ENCODE measurements at places on chromosomes 7 and 10. TPM values are rescaled to one million over a fixed set of nuclear protein-coding genes. Genes with fewer than 3 reads are reported as not detected.

The IFIT1 gene
- total RNA-seq: 3.4 TPM

The SLC13A4 gene
- not detected for total RNA-seq

GRCh38 chr7:132381742-132382472 is 194.4 kb downstream of the PLXNA4 start:
- DNase-seq: peak; percentile 56

GRCh38 chr10:31318382-31318853 is 598 bp upstream of the ZEB1 start:
- DNase-seq: peak; percentile 50

GRCh38 chr7:154628556-154628955 is 374.4 kb downstream of the PAXIP1 start:
- DNase-seq: no peak

DNA sequence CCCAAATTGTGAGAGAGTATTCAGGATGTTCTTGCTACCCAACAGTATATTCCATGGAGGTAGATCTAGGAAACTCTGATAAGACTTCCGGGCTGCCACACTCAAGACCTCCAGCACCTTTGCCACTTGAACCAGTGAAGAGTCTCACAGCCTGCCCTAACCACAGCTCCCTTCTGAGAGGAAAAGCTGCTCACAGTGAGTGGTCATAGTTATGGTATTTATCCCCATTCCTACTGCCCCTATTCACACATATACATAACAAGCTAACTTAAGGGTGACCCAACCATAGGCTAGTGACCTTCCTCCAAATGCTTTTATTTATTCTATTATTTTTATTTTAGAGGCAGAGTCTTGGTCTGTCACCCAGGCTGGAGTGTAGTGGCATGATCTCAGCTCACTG is 156.3 kb downstream of the PTEN start:
- DNase-seq: no peak

The ELFN1 gene
- total RNA-seq: 0.23 TPM

The AEBP1 gene
- total RNA-seq: 78.4 TPM

GRCh38 chr7:104956753-104957450 is 57.1 kb upstream of the KMT2E start:
- peak; percentile 81 for DNase-seq

- DNase-seq: no peak
Measured at GRCh38 chr10:99403674-99404073, 26.8 kb downstream of the GOT1 start.

DNA sequence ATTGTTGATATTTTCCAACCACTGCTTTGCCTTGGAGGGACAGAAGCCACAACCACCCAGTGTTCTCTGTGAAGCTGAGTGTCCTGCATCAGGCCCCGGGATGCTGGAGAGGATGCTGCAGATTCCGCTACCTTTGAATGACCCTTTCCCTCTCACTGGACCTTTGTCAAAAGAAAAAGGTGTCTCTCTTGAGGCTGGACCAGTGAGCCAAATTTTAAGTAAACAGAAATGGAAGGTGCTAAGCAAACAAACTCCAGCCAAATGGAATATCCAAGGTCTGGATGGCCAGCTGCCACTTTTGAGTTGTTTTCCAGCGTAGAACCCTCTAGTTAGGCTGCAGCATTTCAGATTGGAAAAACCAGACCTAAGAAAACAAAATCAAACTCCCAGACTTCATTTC is 145.5 kb downstream of the TRIL start:
- no peak for DNase-seq

- no peak for DNase-seq
Measured at GRCh38 chr7:97272237-97272975, 154.9 kb downstream of the SDHAF3 start.

- no peak for DNase-seq
Measured at GRCh38 chr7:96720843-96721242, 11.2 kb upstream of the SEM1 start.

The GPR26 gene
- not detected for total RNA-seq

DNA sequence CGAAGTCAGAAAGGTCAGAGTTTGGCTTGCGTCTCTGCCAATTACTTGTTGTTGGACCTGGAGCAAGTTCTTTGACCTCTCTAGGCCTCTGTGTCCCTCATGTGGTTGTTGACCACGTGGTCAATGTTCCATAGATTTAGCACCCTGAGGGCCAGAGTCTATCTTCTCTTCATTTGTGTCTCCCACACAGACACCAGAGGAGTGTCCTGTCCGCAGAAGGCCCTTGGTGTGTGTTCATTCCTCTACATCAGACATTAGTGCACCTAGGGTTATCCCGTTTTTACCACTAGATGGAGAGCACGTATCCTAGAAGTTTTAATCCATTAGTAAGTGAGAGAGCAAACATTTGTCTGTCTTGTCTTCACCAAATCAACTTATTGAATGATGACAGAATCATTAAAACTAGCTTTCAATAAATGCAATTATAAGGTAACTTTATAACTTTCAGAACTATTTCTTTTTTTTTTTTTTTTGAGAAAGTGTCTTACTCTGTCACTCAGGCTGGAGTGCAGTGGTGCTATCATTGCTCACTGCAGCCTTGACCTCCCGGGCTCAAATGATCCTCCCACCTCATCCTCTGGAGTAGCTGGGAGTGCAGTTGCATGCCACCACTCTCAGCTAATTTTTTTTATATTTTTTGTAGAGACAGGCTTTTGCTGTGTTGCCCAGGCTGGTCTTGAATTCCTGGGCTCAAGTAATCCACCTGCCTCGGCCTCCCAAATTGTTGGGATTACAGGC is 122.5 kb upstream of the ANKRD1 start:
- no peak for DNase-seq

The DHX32 gene
- total RNA-seq: 29.6 TPM

- no peak for DNase-seq
Measured at GRCh38 chr10:17792991-17793390, 16.2 kb upstream of the MRC1 start.

- DNase-seq: no peak
Measured at GRCh38 chr10:96468845-96469244, 44.9 kb downstream of the TLL2 start.

The OR2A42 gene
- not detected for total RNA-seq

DNA sequence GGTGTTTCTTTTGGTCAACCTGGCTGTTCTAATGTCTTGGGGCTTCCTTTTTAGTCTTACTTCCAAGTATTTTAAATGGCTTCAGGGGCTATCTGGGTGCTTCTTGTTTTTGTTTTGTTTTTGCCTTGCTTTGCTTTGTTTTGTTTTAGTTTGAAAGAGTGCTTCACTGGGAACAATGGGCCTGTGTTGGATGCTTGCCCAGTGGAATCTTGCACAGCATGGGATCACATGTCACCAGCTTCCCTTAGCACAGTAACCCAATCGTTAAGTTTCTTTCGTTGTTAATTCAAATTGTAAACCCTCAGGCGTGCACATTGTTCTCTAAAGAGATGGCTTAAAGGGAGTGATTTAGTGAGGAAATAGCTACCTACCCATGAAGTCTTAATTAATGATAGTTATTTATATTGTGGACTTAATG is 8.9 kb downstream of the COL17A1 start:
- peak; percentile 50 for DNase-seq

The IL15RA gene
- total RNA-seq: 24.5 TPM

DNA sequence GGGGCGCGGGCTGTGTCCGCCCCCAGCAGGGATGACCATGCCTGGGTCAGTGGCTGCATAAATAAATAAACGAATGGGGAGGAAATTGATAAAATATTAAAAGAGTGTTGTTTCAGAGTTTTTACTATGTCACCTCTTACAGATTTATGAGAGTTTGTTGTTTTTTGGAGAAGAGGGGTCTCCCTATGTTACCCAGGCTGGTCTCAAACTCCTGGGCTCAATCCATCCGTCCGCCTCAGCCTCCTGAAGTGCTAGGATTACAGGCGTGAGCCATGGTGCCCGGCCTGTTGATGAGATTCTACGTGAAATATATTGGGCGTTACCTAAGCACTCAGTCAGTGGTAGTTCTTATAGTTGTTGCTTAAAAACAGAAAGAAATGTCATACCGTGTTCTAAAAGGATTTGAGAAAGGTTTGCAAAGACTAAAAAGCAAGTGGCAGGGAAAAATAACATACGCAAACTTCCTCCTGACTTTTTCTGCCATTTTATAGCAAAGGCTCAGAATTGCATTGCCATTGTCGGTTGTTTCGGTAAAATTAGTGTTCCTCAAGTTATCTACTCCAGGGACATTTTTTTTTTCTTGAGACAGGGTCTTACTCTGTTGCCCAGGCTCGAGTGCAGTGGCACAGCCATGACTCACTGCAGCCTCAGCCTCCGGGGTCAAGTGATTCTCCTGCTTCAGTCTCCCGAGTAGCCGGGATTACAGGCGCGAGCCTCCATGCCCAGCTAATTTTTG is 39.5 kb upstream of the FOXK1 start:
- DNase-seq: no peak

DNA sequence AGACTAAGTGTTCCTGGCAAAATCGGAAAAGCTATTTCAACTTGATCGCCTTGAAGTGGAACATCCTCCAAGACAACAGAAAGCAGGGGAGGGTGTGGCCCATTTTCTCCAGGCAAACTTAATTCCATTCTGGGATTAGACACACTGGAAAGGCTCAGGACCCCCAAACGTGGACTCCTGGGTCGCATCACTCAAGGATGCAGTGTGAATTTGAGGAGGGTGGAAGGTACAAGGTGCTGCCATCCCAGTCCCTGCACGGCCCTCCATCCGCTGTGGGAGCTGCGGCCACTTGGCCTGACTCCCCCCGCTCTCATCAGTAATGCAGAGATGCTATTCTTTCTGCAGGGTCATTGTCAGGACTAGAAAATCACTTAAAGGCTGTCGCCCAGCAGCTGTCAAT is 2.4 kb downstream of the CNPY1 start:
- no peak for DNase-seq

DNA sequence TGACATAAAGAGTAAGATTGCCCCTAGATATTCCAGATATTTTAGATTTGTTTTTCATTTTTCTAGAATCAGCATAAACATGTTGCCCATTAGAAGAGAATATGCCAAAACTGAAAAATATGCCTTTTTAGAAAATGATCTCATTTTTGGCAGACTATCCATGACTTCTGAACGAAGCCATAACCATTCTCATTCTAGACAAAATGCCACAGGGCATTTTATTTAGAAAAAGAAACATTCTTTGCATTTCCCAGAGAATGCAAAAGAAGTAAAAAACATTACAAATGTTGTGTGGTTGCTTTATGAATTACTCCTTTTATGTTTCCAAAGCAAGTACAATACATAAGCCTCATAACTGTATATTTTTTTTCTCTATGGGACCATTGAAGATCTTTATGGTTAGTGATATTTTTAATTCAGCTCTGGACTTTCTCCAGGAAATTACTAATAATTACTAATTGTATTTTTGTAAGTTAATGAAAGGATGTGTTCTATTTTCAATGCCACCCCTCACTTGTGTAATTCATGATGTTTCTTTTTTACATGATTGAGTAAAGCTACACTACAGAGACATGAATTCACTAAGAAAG is 109.6 kb upstream of the SEM1 start:
- no peak for DNase-seq

DNA sequence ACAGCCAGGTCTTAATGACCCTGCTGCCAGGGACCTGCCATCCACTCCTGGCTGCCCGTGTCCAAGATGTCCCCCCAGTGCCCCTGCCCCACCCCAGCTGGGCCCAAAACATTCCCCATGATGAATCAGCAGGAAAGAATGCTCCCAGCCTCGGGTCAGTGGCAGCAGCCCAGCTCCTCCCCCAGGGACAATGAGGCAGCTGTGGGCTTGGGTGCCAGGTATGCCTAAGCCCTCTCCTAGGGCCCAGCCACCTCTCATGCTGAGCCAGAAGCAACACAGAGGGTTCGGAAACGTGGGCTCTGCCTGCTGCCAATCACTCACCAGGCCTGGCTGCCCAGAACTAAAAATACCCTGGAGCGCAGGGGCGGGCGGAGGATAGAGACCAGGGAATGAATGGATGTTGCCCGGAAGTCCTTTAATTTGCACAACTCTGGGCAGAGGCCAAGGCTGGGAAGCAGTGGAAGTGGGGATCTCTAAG is 1.5 kb upstream of the LOXL4 start:
- DNase-seq: peak; percentile 60

The HOXA13 gene
- not detected for total RNA-seq

DNA sequence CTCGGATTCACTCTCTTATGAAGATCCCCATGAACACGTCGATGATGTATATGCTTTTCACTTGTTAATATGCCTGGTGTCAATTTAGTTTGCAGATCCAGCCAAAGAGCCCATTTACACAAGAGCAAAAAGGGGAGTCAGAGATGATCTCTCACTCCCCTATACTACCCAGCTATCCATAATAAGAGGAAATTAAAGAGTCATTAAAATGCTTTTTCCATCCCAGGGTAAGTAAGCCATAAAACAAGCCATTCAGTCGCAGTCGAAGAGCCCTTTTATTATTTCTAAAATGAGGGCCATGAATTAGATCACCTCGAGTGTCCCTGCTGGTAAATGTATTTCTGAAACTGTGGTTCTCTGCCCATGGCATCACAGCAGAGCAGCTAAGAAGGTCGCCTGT is 41.2 kb downstream of the CHCHD3 start:
- DNase-seq: no peak

- no peak for DNase-seq
Measured at GRCh38 chr10:110872984-110873923, 1.5 kb downstream of the PDCD4 start.

GRCh38 chr7:15602236-15602635 is 40.4 kb upstream of the AGMO start:
- no peak for DNase-seq

GRCh38 chr10:44309939-44310761 is 74.7 kb downstream of the CXCL12 start:
- DNase-seq: no peak

DNA sequence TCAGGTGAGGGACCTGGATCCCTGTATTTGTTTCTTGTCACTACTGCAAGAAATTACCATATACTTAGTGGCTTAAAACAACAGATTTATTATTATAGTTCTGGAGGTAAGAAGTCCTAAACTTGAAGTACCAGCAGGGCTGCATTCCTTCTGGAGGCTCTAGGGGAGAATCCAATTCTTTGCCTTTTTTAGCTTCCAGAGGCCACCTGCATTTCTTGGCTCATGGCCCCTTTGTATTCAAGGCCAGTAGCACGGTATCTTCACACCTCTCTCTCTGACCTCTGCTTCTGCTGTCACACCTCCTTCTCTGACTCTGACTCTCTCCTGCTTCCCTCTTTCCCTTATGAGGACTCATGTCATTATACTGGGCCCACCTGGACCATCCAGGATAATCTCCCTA is 2.2 kb upstream of the LHPP start:
- no peak for DNase-seq

DNA sequence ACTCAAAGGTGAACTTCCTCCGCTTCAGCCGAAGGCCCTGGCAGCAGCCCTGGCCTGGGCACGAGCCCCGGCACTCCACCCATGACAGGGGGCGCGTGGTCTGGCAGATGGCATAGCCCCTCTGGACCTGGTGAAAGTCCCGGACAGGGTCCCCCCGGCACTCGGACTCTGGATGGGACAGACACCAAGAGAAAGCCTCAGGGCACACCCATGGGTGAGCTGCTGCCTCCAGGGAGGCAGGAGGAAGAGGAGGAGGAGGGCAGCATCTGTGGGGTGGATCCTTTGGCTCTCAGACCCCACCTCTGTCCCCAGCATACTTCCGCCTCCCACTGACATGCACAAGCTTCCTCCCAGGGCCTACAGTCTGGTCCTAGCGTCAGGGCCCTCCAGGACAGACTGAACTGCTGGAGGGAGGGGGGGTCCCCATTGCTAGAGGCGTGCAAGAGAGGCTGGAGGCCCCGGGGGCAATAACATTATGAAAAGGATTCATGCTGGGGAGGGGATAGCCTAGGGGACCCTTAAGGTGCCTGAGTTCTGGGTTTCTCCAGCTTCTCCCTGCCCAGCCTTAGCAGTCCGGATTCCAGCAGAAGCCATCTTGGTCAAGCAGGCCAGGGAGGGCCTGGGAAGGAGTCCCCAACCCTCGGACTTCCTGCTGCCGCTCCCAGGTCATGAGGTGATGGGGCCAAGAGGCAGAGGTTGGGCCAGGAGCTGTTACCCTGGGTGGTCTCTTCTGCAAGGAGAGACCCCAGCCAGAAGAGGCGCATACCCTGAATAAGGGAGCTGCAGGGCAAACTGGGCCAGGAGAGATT is 169.3 kb downstream of the LCOR start:
- no peak for DNase-seq
